ENCODE measurements at places on chromosomes 7 and 10.

- DNase-seq, result no peak
Observed at GRCh38 chr10:119457966-119458766, 84.4 kb downstream of the RGS10 start.

DNA sequence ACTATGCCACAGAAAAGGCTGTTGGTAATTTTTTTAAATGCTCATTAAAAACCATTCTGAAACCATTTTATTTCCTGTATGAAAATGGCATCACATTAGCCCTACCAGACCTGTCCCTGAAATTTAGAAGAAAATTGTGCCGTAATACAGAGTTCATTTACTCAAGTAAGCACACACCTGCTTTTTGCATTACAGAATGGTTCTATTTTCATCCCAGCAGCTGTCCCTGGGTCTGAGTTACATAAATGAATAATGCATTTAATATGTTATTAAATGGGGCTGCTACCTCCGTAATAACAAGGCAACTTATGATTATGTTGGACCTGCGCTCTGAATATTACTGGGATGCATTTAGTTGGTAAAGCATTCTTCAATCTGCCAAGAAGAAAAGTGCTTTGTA lies 508.9 kb downstream of the SORCS1 start:
- DNase-seq, result no peak

- DNase-seq, result no peak
Observed at GRCh38 chr10:58477122-58477521, 35.5 kb upstream of the BICC1 start.

DNA sequence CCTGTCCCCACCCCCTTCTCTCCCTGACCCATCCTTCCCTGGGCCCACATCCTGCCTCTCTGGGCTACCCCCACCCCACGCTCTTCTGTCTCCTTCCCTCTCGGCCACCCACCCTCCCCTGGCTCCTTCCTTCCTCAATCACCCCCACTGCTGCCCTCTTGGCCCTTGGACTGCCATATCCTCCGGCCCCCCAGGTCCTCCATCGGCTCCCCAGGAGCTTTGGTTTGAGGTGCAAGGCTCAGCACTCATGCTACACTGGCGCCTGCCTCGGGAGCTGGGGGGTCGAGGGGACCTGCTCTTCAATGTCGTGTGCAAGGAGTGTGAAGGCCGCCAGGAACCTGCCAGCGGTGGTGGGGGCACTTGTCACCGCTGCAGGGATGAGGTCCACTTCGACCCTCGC lies 10.9 kb downstream of the EPHB6 start:
- no peak for DNase-seq

DNA sequence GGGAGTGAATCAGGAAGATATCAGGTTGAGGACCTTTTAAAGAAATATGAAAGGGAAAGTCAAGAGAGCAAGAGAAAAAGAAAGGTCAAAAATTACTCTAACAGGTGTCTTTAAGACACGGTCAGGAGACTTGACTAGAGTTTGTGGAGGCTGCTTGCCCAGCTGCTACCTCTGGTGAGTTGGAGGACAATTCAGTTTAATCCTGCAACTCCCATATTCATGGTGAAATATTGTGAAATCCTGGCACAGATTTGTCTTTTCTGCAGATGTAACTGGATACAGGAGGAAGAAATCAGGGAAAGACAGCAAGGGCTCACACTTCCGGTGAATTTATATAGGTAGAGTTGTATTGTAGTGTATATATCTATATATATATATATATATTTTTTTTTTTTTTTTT lies 93.5 kb downstream of the AKAP9 start:
- no peak for DNase-seq

GRCh38 chr10:33566426-33566825 lies 232.0 kb upstream of the NRP1 start:
- DNase-seq, result no peak

GRCh38 chr10:69646185-69647060 lies 16.4 kb downstream of the FAM241B start:
- DNase-seq, result no peak

DNA sequence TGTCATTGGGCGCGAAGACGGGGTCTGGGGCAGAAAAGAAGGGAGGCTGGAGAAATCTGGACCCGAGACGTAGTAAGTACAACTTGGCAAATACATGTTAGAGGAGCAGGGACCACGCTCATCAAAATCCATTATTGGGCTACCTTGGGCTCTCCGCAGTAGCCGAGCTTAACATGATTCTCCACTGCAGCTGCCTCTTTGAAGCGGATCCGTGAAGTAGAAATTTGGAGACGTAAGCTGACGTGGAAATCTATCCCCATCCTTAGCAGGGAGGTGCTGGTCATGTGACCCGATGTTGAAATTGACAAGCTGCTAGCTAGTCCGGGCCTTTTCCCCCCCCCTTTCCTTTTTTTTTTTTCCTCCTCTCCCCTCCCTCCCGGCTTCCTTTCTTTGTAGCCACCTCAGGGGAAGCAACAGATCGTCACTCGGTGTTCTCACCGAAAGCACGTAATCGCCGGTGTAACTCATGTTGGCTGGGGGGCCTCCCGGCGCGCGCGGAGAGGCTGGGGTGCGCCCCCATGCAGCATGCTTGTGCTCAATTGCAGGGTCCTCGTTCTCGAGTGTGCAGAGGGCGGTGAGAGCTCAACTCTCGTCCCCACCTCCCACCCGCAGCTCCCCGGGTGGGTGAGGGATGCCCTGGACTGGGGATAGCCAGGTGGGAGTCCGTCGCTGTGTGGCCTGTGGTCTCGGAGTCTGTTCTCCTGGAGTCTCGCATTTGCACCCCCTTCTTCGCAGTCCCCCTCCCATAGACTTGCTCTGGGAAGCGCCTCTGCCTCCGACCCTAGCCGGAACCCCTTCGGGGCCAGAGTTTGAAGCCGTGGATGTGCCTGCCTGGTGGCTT lies at the start of gene HOXA11:
Gene HOXA11, minus strand, starts transcription at position 220 of the 841 bp plus-strand sequence. Its CDS starts 88 bp downstream, at position 132.
- no peak for DNase-seq

DNA sequence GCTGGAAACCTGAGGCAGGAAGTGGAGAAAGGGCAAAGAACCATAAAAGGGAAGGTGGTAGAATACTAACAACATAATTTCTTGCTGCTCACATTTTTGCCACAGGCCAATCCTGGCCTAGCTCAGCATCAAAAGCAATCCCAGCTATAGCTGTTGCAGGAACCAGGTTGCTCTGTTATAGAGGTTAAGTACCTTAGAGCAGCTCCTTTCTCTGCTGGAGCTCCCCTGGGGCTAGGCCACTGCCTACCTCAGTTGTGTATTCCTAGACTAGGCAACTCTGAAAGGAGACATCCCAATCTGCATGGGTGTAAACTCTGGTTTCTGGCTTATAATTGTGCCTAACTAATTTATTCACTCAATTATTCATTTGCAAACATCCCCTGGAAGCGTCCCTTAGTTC lies 108.4 kb downstream of the ZNF365 start:
- no peak for DNase-seq

DNA sequence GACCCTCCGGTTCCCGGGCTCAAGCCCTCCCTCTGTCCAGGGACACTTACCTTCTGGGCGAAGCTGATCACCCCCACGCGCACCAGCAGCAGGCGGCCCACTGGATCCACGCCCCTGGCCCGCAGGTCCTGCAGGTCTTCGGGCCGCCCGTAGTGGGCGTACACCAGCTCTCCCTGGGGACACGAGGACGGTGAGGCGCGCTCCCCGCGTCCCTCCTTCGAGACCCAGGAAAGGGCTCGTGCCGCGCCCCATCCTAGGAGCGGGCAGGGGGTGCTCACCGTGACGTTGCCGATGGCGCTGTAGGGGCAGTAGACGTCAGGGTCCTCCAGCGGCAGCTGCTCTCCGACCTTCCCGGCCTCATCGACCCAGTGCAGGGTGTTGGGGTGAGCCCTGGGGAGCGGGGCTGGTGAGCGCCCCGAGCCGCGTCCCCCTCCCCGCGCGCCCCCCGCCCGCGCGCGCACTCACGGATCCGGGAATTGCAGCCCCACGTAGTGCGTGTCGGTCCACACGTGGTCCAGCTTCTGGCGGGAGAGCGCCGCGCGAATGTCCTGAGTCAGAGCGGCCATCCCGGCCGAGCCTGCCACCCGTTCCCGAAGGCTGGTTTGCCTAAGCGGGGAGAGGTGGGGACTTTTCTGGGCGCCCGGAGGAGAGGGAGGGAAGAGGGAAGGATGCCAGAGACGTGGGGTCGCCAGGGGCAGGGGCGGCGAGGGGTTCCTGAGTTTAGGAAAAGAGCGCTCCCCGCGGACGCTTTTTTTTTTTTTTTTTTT lies 8.2 kb downstream of the TFR2 start:
- DNase-seq, result peak; percentile 11

GRCh38 chr10:119025776-119026175 lies 3.7 kb upstream of the NANOS1 start:
- DNase-seq, result no peak

DNA sequence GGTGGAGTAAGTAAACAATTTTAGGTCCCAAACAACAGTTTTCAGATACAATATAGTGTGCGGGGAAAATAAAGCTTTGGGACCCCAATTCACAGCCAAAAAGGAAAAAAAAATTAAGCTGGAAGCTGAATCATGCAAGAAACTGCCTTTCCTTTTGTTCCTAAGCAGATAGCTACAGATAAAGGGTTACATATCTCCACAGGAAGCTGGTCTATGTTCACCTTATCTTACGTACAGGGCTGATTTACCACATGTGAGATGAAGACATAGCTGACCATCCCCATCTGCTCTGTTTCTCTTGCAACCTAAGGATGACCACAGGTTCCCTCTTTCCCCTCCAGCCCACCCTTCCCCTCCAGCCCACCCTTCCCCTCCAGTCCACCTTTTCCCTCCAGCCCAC lies 14.2 kb upstream of the PFKP start:
- DNase-seq, result no peak

- no peak for DNase-seq
Observed at GRCh38 chr7:45940939-45941338, 19.9 kb upstream of the IGFBP3 start.

All from NCI-H1105 (cell line).